ENCODE measurements at places on chromosomes 13 and 19. TPM values are rescaled to one million over a fixed set of nuclear protein-coding genes. Genes with fewer than 3 reads are reported as not detected.

DNA sequence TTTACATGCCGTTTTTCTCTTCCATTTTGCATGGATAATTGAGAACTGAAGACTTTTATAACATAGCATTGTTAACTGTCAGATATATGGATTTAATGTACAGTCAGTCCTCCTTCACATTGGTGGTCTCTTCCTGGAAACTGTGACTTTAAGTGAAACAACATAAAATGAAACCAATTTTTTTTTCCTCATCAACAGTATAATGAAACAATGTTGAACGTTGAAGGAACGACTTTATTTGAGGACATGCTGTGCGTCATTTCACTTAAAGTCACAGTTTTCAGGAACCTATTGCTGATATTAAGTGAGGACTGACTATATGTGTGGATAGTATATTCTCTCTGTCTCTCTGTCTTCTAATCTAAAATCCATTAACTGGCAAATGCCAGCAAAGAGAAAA lies 54.8 kb downstream of the COG3 start:
- no peaks in the 10 kb centered on the region for H3K27me3 ChIP-seq
- no peak for DNase-seq
- H3K4me3 ChIP-seq: no peak overlapping the region
- peaks cover 32% of the 10 kb centered on the region for H3K36me3 ChIP-seq
- H3K4me1 ChIP-seq: no peaks in the 10 kb centered on the region
- H3K27ac ChIP-seq: no peak overlapping the region

FARP1 gene
- 103 TPM for total RNA-seq

GSX1 gene
- total RNA-seq: not detected

- no peaks in the 10 kb centered on the region for H3K27me3 ChIP-seq
- no peaks in the 10 kb centered on the region for H3K4me1 ChIP-seq
- no peak overlapping the region for H3K4me3 ChIP-seq
- no peak for DNase-seq
These were observed 505.0 kb upstream of the KLHL1 start for GRCh38 chr13:70613295-70613694.

UPF3A gene
- total RNA-seq: 68.5 TPM

- H3K27ac ChIP-seq: no peak overlapping the region
- no peaks in the 10 kb centered on the region for H3K4me1 ChIP-seq
- no peaks in the 10 kb centered on the region for H3K27me3 ChIP-seq
- H3K4me3 ChIP-seq: no peak overlapping the region
- DNase-seq: no peak
These were observed 342.0 kb downstream of the TEX29 start for GRCh38 chr13:111662451-111662850.

CEACAM5 gene
- not detected for total RNA-seq

DNA sequence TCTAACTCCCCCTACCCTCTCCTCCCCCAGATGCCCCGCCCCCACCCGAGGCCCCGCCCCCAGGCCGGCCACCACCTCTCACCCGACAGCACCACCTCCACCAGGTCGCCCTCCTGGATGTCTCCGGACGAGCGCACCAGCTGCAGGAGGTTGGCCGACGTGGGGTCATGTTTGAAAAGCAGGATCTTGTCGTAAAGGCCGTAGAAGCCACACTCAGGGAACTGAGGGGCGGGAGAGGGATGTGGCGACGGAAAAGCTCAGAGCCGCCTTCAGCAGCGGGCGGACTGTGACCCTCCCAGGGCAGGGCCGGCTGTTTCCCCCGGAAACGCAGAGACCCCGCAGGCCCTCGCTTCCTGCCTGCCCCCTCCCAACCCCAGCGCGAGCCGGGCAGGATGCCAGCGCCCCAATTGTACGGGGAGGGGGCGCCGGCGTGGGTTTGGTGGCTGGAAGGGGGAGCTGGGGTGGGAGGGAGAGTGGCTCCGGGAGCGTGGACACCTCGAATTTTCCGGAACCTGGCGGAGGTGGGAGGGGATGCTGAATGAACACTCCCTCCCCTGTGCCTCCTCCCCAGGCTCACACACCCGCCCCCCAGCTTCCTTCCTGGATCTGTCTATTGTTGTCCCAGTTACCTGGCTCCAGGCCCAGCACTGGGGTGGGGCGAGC lies 3.0 kb downstream of the PRKD2 start:
- no peaks in the 10 kb centered on the region for H3K27me3 ChIP-seq
- DNase-seq: peak; percentile 99
- peaks cover 8% of the 10 kb centered on the region for H3K36me3 ChIP-seq
- peak overlapping the region; percentile 41 for H3K4me3 ChIP-seq

DNA sequence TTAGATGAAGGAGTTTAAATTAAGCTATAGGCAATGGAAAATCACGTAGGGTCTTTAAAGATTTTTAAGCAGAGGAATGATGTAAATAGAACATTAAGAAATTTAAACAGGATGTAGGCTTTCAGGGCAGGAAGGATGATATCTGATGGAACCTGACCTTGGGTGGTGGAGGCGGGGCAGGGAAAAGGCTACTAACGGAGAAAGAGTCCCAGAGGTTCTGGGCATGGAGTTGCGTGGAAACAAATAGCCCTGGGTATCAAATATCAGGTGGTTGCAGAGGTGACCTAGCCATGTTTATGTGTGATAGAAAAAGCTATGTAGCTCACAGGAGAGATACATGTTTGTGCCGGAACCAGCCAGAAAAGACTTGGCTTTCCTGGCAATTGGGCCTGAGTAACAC lies 7.8 kb upstream of the CDK8 start:
- H3K36me3 ChIP-seq: no peaks in the 10 kb centered on the region
- no peak overlapping the region for H3K4me3 ChIP-seq
- H3K4me1 ChIP-seq: no peaks in the 10 kb centered on the region
- no peak for DNase-seq

GRCh38 chr19:40322271-40322610 lies 26.0 kb downstream of the C19orf47 start:
- no peak overlapping the region for H3K4me3 ChIP-seq
- no peak for DNase-seq
- no peaks in the 10 kb centered on the region for H3K27me3 ChIP-seq
- no peak overlapping the region for H3K27ac ChIP-seq
- peaks cover 55% of the 10 kb centered on the region for H3K36me3 ChIP-seq

DNA sequence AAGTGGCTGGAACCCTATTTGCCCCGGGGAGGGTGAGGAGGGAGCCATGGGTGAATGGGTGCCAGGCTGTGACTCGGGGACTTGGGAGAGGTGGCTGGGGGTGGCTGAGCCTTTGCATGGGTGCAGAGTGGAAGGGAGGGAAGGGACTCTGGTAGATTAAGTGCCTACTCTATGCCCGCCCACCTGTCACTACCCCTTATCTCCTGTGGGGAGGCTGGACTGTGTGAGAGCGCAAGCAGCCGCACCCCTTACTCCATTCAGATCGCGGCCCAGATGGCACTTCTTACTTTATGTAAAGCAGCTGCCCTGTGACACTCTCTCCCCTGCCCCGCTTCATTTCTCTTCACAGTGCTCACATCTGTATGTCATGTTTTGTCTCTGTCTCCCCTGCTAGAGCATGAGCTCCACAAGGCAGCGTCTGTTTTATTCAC lies 2.9 kb downstream of the KASH5 start:
- no peak overlapping the region for H3K4me3 ChIP-seq
- H3K4me1 ChIP-seq: no peaks in the 10 kb centered on the region
- no peak overlapping the region for H3K27ac ChIP-seq
- DNase-seq: no peak
- no peaks in the 10 kb centered on the region for H3K27me3 ChIP-seq

DNA sequence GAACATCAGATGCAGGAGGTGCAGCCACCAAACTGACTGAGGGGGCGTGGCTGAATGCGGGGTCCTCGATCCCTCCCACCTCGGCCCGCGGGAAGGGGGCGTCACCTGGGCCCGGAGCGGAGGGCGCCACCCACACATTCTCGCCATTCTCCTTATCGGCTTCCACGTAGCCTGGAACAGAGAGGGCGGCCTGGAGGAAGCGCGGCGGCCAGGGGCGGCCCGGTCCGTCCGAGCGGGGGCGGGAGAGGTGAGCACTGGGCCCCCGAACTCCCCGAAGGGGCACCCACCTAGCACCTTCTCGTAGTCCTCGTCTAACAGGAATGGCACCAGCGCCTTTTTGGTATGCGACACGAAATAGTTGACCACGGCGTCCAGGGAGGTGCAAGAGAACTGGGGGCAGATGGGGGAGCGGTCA lies 11.8 kb downstream of the STAP2 start:
- H3K4me3 ChIP-seq: no peak overlapping the region
- H3K27me3 ChIP-seq: no peaks in the 10 kb centered on the region
- no peaks in the 10 kb centered on the region for H3K36me3 ChIP-seq
- H3K4me1 ChIP-seq: peaks cover 8% of the 10 kb centered on the region
- DNase-seq: no peak

FNDC3A gene
- total RNA-seq: 116 TPM

ZNF714 gene
- 35.4 TPM for total RNA-seq

DNA sequence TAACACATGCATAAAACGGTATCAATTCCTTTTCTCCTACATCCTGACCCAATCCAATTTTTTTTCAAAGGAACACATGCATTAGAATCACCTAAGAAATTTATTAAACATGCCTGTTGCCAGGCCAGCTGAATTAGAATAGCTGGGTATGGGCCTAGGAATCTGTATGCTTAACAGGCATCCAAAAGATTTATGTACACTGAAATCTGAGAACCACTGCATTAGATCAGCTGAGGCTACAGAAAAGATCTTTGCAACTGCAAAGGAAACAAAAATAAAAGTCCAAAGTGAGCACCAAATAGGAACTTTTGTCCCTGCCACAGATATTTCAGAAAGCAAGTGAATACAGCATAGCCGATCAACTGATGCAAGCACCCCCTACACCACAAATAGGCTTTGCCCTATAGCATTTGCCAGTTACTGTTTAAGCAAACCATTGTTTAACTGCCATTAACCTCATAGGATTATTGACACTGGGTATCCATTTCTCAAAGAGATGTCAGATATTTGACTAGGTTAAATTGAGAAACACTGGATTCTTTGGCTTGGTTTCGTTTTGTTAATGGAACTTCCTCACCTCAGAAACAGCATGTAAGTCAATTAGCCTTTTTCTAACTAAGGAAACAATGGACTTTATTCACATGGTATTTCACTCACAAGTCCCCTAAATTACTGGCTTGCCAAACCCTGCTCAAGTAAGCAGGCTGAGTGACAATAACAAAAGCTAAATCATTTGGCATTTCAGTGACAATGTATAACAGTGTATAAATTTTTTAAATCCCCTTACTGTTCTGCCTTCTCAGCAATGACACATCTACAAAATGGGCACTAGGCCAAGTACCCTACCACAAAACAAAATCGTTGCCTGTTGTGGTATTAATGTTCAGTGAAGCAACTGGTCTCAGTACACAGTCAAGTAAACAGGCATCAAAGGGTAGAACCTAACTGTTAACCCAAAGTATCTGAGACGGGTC lies 67.8 kb downstream of the SUCLA2 start:
- H3K4me1 ChIP-seq: no peaks in the 10 kb centered on the region
- no peaks in the 10 kb centered on the region for H3K36me3 ChIP-seq
- DNase-seq: no peak
- no peak overlapping the region for H3K4me3 ChIP-seq
- no peak overlapping the region for H3K27ac ChIP-seq
- no peaks in the 10 kb centered on the region for H3K27me3 ChIP-seq

- H3K4me3 ChIP-seq: no peak overlapping the region
- peaks cover 10% of the 10 kb centered on the region for H3K36me3 ChIP-seq
These were observed 28.6 kb downstream of the CNFN start for GRCh38 chr19:42361545-42361910.

DNA sequence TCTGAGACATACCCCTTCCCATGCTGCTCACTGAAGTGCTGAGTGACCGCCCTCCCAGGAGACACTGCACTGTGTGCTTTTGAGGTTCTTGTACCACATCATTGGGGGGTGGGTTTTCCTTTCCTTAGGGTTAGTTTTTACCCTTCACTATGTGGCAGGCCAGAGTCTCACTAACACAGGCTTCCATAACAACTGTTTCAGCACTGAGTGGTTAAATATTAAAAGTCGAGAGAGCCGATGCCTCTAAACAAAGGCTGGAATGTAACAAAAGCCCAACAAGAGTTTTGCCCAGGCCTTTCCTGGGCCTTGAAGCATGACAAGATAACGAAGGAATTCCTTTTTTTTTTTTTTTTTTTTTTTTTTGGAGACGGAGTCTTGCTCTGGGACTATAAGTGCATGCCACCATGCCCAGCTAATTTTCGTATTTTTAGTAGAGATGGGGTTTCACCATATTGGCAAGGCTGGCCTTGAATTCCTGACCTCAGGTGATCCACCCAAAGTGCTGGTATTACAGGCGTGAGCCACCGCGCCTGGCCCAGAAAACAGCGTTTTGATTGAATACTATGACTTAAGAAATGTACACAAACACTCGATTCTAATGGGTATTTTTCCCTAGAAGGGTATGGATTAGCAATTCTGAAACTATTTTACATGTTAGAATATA lies 46.5 kb downstream of the ZNF823 start:
- H3K27ac ChIP-seq: no peak overlapping the region
- H3K36me3 ChIP-seq: no peaks in the 10 kb centered on the region
- peaks cover 9% of the 10 kb centered on the region for H3K4me1 ChIP-seq
- no peaks in the 10 kb centered on the region for H3K27me3 ChIP-seq

- no peak overlapping the region for H3K4me3 ChIP-seq
- no peaks in the 10 kb centered on the region for H3K27me3 ChIP-seq
- peaks cover 17% of the 10 kb centered on the region for H3K4me1 ChIP-seq
- DNase-seq: no peak
- H3K36me3 ChIP-seq: no peaks in the 10 kb centered on the region
These were observed 1.4 kb upstream of the C2CD4C start for GRCh38 chr19:410243-410781.

- H3K27ac ChIP-seq: peak overlapping the region; percentile 75
- H3K4me3 ChIP-seq: peak overlapping the region; percentile 73
- H3K36me3 ChIP-seq: no peaks in the 10 kb centered on the region
- peak; percentile 37 for DNase-seq
These were observed 1.3 kb downstream of the ZNF616 start for GRCh38 chr19:52138278-52138982.

DNA sequence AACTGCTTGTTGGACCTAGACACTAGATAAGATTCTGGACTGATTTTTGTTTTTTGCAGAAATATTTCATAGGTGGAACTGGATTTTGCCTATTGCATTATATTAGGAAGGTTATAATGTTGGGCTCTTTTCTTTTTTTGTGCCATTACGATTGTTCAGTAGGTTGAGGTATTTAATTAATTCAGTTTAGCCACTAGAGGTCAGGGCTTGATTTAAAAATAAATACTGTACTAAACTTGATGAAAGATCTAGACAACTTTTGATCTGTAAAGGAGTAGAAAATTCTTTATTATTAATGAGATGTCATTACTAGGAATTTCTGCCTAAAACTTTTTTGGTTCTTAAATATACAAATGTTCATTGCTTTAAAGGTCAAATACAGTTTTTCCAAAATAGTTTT lies 15.2 kb upstream of the SUPT20H start:
- no peaks in the 10 kb centered on the region for H3K36me3 ChIP-seq
- no peak overlapping the region for H3K4me3 ChIP-seq
- no peak for DNase-seq
- H3K27me3 ChIP-seq: no peaks in the 10 kb centered on the region

PSG5 gene
- total RNA-seq: not detected

GRCh38 chr19:2275588-2276428 lies 6.2 kb downstream of the PEAK3 start:
- no peaks in the 10 kb centered on the region for H3K27me3 ChIP-seq
- no peak overlapping the region for H3K4me3 ChIP-seq
- DNase-seq: no peak
- H3K4me1 ChIP-seq: peaks cover 41% of the 10 kb centered on the region

KIR2DL1 gene
- not detected for total RNA-seq

Data from thyroid gland (tissue), 4 donors.